HepG2 (cell line): ENCODE measurements at places on chromosomes 13 and 19. TPM values are rescaled to one million over a fixed set of nuclear protein-coding genes. Genes with fewer than 3 reads are reported as not detected.

Gene SPINT2
- 0.77 and 0.97 TPM in 2 replicates for polyA plus RNA-seq

Gene SAFB
- 21.0 and 27.2 TPM in 2 replicates for polyA plus RNA-seq

Gene ZNF221
- 0.40 and 0.48 TPM in 2 replicates for polyA plus RNA-seq

Gene MCEMP1
- polyA plus RNA-seq = not detected in 2 replicates

Gene SHISA7
- not detected in 2 replicates for polyA plus RNA-seq

Gene LSR
- 79.2 and 111 TPM in 2 replicates for polyA plus RNA-seq

Gene SSC5D
- 0.03 TPM in 1 of 2 replicates, not detected in the other for polyA plus RNA-seq

Gene ZNF837
- 0.29 and 0.69 TPM in 2 replicates for polyA plus RNA-seq

Gene TMEM190
- 0.83 and 1.6 TPM in 2 replicates for polyA plus RNA-seq

Gene CYP2B6
- polyA plus RNA-seq = 0.09 TPM in 2 replicates

Gene OR1I1
- polyA plus RNA-seq = not detected in 2 replicates

Gene INSL3
- 0.30 and 0.44 TPM in 2 replicates for polyA plus RNA-seq

Gene ICAM5
- 1.6 and 1.9 TPM in 2 replicates for polyA plus RNA-seq

DNA sequence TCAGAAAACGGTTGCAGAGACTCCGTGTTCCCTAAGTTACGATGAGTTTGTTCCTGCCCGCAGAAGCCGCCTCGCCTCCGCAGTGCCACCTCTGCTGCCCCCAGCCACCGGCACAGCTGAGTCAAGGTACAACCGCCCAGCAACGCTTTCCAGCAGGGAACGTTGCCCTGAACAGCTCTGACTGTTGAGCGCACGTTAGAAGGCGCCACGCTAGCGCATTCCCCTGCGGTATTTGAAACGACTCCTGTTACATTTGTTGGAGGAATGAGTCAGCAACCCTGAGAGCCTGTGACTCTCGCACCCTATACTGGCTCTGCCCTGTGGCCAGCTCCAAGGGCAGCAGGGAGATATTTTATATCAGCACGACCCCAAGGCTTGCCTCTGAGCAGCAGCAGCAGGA is 302.8 kb downstream of the TEX29 start:
- no peak for DNase-seq

DNA sequence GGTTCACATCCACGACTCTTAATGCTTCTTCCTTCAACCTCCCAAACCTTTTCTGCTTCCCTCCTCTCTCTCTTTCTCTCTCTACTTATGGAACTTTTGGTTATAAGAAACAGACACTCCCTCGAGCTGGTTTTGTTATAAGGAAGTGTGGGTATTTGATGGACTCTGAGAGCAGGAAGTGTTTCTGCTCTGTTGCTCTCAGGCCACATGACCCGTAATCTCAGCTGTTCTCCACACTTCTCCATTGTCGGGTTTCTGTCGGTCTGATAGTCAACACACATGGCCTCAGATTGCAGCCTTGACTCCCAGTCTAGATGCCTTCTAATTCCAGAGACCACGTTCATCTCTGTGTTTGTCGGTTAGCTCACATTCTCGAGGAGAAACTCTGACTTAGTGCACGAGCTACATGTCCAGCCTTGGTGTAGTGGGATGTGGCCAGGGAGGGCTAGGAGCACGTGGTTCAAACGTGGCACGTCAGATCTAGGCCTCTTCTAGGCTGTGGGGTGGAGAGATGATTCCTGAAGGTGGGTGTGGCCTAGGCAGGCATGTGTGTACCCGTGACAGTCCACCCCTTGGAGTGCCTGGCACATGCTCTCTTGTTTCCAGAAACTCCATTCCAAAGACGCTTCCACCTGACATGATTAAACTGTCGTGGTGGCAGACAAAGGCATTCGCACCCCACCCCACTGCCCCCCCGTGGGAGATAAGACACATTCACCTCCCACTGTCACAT is 26.3 kb downstream of the CNFN start:
- DNase-seq = no peak

GRCh38 chr13:22061371-22061805 is 390.5 kb downstream of the FGF9 start:
- DNase-seq = no peak

- DNase-seq = no peak
These were observed 37.4 kb downstream of the NAXD start for GRCh38 chr13:110652764-110653163.

GRCh38 chr13:98200211-98200878 is 23.3 kb upstream of the RNF113B start:
- no peak for DNase-seq

GRCh38 chr13:44617648-44618047 is 41.5 kb upstream of the TSC22D1 start:
- DNase-seq = no peak

- DNase-seq = no peak
These were observed 9.2 kb upstream of the MEX3D start for GRCh38 chr19:1577090-1577928.

- peak; percentile 1 for DNase-seq
These were observed 418.8 kb downstream of the GPC5 start for GRCh38 chr13:91817250-91817649.

- DNase-seq = peak; percentile 44
These were observed 15.9 kb upstream of the S1PR4 start for GRCh38 chr19:3162418-3163229.

- DNase-seq = no peak
These were observed 113.7 kb downstream of the VWA8 start for GRCh38 chr13:41847216-41847615.

DNA sequence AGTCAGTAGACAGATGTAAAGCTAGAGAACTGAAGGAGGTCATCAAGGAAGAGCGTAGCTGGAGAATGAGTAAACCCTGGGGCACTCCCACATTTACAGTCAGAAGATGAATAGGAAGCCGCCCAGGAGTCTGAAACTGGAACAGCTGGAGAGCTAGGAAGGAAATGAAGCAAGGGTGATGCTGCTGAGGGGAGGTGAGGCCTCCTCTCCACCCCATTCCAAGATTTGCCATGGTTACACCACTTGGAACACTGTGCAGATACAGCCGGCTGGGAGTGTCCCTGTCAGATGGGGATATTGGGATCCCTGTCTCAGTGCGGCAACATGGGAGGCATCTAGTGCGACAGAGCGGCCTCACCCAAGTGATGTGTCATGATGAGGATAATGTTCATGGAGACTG is 51.8 kb upstream of the GPI start:
- no peak for DNase-seq

DNA sequence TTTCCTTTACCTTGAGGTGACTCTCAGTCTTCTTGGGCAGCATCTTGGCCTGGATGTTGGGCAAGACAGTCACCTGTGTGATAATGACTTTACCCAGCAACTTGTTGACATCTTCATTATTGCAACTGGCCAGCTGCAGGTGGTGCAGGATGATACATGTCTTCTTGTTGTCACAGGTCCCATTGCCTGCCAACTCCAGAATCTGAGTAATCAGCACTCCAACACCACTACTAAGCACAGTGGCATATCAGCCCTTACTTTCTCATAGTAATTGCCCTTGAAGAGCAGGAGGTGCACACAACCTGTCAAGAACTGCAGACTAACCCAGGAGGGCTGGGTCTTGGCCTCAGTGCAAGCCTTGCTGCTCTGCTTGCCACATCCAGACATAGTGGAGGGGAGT is 57.8 kb downstream of the CCNA1 start:
- DNase-seq = no peak

DNA sequence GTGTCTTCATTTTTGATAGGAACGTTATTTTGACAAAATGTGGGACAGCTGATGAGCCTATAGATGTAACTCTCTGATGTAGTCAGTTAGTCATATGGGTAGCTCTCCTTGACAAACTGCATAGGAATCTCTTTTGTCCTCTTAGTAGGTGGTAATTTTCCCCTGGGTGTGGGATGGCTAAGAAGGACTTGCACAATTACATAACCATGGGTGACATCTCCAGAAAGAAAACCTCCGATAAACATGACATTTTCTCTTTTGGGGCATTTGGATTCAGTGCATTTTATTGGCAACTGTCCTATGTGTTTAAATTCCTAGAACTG is 41.8 kb downstream of the IGFL3 start:
- DNase-seq = no peak

DNA sequence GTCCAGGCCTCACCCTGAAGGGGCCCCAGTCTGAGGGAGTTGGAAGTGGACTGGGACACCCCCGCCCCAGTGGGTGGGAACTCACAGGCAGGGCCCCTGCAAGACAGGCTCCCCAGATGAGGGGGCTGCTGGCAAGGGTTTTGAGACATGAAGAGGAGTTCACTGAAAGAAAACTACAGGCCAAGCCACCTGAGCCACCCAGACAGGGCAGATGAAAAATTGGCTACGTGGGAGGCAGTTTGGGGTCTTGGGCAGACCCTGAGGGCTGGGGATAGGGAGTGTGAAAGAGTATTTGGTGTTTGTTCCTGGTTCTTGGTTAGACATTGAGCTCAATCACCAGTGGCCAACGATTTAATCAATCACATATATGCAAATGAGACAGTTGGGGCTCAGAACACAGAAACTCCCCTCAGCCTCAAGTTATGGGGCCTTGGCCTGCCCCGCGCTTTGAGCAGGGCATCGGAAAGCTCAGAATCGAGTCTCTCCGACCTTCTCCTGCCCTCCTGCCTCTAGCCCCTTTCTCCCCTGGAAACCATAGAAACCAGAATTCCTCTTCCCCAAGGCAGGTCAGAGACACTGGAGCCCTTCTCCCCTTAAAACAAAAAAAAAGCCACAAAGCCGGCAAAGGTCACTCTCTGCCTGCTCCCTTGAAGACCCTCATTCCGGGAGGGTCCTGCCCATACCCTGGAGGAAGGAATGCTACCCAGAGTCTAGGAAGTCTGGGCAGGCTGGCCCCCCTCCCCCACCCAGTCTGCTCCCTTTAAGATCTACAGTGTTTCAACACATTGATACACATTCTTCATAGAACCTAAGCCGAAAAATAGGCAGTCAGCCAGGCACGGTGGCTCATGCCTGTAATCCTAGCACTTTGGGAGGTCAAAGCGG is 1.3 kb upstream of the ISYNA1 start:
- peak; percentile 72 for DNase-seq

DNA sequence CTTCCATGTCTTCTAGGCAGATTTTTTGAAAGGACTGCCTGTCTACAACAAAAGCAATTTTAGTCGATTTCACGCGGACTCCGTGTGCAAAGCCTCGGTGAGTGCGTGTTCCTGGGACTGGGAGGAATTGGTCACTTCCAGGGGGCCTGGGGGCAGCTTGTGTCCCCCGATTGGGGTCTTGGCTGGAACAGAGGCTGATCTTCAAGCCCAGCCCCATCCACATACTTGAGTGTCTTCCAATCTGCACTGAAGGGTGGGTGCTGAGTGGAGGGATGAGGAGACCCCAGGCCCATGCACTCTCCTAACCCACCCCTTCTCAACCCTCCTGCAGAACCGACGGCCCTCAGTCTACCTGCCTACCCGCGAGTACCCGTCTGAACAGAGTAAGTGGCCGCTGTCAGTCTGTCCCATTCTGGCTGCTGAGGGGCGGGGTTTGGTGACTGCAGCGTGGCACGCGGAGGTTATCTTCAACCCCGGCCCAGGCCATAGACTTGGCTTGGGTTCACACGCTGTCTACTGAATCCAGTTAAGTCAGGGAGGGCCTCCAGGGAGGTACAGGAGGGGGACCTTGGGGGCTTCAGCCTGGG is 4.7 kb downstream of the DDA1 start:
- no peak for DNase-seq

DNA sequence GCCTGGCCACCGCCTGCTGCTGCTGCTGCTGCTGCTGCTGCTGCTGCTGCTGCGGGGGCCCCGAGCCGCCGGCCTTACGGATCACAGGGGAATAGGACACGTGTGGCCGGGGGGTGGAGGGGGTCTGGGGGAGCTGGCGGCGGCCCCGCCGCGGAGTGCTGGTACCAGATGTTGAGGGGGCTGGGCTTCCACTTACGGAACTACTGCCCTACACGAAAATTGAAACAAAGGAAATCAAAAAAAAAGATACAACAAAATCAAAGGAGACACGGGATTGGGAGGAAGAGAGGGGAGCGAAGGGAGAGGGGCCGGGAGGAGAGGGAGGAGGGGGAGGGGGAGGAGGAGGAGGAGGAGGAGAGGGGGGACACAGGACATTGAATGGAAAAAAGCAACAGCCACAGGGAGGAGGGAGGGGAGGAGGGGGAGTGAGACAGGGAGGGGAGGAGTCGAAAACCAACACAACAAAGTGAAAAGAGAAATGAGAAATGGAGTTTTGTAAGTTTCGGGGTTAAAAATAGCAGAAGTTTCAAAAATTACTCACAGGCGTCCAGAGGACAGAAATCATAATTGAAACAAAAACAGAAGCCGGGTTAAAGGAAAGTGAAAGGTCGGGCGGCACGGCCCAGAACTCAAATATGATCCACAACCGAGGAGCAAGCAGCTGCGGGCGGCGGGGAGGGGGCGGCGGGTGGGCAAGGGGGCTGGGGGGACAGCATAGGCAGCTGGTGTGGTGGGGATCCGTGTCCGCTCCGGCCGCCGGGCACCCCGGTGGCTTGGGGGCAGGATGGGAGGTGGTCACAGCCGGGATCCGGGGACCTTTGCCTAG is 57.8 kb downstream of the IER2 start:
- no peak for DNase-seq

GRCh38 chr19:42202290-42202880 is 15.1 kb downstream of the DEDD2 start:
- no peak for DNase-seq

DNA sequence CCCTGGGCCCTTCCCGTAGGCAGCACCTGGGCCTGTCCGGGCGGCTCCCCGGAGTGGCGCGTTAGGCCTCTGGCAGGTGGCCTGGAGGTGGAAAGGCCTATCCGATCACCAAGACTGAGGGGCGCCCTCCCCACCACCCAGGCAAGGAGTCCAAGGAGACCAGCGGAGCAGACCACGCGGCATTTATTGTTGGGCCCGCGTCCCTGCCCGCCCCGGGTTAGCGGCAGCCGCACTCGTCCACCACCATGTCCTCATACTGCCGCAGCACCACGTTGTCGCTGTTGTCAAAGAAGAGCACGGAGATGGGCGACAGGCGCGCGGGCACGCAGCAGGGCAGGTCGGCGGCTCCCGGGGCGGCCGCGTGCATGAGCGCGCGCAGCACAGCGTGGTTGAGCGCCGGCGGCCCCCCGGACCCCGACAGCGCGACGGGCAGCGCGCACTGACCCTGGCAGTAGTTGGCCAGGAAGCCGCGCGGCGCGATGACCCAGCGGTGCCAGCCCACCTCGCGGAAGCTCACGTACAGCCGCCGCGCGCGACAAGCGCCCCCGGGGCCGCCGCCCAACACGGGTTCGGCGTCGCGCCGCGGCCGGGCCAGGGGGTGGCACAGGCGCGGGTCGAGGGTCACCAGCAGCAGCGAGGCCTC is 27.5 kb downstream of the CERS1 start:
- no peak for DNase-seq

- DNase-seq = peak; percentile 29
These were observed 8.6 kb upstream of the CEACAM6 start for GRCh38 chr19:41746593-41747227.

DNA sequence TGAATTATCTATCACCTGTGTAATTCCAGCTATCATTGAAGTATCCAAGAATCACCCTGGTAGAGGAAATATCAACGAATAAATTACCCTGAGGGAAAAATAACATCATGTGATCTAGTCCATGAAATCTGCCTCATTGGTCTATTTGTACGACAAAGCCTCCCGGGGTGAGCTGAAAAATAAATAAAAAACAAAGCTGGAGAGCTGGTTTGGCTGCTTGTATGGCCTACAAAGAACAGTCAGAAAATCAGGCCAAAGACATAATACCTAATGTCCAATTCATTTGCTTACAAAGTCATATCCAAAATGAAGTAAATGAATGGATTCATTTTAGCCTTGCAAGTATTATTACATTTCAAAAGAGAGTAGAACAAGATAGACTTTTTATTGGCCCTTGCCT is 449.9 kb downstream of the KLF12 start:
- DNase-seq = no peak
